A549 treated with dexamethasone at 1 μM for 4 hours (cell line): ENCODE measurements at places on chromosomes 12 and 14. TPM values are rescaled to one million over a fixed set of nuclear protein-coding genes. Genes with fewer than 3 reads are reported as not detected.

SDSL gene
- 22.3 to 26.3 TPM (median 24.0 TPM) in 5 replicates for total RNA-seq

SMCO2 gene
- 0.11 to 0.24 TPM in 2 of 5 replicates, not detected in the others for total RNA-seq

ITGB7 gene
- 0.14 to 0.36 TPM (median 0.28 TPM) in 5 replicates for total RNA-seq

KCNC2 gene
- total RNA-seq = not detected in 5 replicates

OTX2 gene
- not detected in 5 replicates for total RNA-seq

KCNJ8 gene
- total RNA-seq = 0.21 to 0.27 TPM (median 0.24 TPM) in 5 replicates

HOXC10 gene
- 2.8 to 3.2 TPM (median 3.0 TPM) in 5 replicates for total RNA-seq

ETFBKMT gene
- total RNA-seq = 0.82 to 1.3 TPM (median 0.92 TPM) in 5 replicates

KRT6C gene
- 0.07 TPM in 1 of 5 replicates, not detected in the others for total RNA-seq

TCL1A gene
- total RNA-seq = not detected in 5 replicates

RASSF8 gene
- 6.9 to 15.2 TPM (median 13.1 TPM) in 5 replicates for total RNA-seq

TMX1 gene
- 36.0 to 49.7 TPM (median 42.6 TPM) in 5 replicates for total RNA-seq

C14orf39 gene
- not detected in 5 replicates for total RNA-seq

SOAT2 gene
- total RNA-seq = 0.17 to 0.27 TPM (median 0.26 TPM) in 5 replicates

NPFF gene
- not detected in 5 replicates for total RNA-seq
